B cell (primary cell): ENCODE measurements at places on chromosomes 5 and 9.

DNA sequence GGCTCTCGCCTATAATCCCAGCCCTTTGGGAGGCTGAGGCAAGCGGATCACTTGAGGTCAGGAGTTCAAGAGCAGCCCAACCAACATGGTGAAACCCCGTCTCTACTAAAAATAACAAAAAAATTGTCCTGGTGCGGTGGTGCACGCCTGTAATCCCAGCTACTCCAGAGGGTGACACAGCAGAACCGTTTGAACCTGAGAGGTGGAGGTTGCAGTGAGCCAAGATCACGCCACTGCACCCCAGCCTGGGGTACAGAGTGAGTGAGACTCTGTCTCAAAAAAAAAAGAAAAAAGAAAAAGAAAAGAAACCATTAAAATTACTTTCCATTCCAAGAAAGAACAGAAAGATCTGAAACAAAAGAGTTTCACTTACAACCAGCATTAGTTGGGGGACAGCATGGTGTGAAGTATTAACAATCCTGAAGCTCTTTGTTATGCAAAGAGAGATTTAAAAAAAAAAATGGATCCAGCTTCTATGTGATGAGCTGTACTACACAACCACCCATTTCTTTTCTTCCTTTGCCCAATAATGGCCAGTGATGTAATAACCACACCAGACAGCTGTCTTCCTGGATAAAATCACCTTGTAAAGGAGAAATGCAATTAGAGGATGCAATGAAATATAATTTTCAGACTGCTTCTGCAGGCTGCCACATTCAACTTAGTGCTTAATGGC lies 76.9 kb downstream of the MED27 start:
- DNase-seq, result no peak

- no peak for DNase-seq
Observed at GRCh38 chr9:69001921-69002320, 12.0 kb downstream of the PRKACG start.

DNA sequence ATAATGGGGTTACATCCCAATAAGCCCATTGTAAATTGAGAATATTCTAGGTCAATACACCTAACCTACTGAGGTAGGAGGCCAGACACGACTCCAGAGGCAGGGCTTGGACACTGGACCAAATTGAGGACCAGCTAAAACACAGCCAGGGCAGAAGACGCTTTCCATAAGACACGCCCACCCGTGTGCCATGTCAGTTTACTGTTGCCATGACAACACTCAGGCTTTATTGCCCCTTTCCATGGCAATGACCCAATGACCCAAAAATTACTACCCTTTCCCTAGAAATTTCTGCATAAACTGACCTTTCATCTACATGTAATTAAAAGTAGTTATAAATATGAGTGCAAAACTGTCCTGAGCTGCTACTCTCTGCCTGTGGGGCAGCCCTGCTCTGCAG lies 31.5 kb downstream of the SLC22A4 start:
- DNase-seq, result no peak

- DNase-seq, result no peak
Observed at GRCh38 chr9:35930989-35931388, 21.7 kb downstream of the SPAAR start.

- no peak for DNase-seq
Observed at GRCh38 chr9:96089452-96090085, 212.4 kb downstream of the HSD17B3 start.

DNA sequence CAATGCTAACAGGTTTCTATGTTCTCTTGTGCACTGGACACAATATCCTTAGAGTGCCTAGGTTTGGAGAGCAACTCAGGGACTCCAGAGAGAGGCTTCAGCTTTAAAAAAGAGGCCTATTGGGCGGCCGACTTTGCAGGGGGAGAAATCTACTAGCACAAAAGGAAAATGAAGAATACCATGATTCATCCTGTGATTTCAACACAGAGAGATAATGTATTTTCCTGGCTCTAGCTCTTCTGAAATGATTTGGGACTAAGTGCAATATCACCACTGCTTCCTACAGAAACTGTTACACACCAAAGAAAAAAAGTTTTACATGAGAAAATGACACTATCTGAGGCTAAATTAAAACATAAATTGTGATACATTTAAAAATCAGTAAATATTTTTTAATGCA lies 146.1 kb upstream of the TSLP start:
- no peak for DNase-seq

- no peak for DNase-seq
Observed at GRCh38 chr9:3946840-3947587, 352.9 kb downstream of the GLIS3 start.

DNA sequence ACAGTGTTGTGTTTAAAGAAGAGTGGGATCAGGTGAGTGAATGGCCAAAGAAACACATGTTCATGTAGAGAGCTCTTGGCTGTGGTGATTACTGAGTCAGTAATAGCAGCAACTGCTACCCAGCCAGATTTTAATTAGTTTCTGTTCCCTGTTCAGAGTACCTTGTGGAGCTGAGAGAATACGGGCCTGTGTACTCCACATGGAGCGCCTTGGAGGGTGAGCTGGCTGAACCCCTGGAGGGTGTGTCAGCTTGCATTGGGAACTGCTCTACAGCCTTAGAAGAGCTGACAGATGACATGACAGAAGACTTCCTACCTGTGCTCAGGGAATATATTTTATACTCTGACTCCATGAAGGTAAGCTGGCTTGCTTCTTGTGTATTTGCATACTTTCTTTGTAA lies 52.3 kb downstream of the SLC46A2 start:
- no peak for DNase-seq
